Dermis microvascular lymphatic vessel endothelial cell (primary cell): ENCODE measurements at places on chromosomes 6 and 20.

DNA sequence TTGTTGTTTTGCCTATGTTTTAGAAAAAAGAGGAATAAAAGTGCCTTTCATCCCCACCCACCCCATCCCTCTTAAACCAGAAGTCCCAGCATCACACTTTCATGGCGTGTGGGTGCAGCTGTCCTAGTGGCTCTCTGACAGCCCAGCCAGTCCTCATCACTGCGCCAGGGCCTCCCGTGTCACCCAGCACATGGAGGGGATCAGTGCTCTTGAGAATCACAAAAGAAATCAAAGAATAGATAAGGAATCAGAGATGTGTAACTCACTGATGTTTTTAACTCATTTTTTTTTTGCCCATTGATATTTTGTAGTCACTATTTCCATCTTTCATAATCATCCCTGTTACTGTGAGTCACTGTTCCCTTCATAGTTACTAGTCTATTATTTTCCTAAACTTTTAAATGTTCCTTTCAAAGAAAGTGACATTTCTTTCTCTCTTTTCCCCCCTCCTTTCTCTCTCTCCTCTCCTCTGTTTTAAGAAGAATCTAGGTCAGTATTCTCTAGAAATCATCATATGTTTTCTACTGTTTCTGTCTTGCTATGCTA lies 78.6 kb downstream of the AIG1 start:
- DNase-seq = no peak

DNA sequence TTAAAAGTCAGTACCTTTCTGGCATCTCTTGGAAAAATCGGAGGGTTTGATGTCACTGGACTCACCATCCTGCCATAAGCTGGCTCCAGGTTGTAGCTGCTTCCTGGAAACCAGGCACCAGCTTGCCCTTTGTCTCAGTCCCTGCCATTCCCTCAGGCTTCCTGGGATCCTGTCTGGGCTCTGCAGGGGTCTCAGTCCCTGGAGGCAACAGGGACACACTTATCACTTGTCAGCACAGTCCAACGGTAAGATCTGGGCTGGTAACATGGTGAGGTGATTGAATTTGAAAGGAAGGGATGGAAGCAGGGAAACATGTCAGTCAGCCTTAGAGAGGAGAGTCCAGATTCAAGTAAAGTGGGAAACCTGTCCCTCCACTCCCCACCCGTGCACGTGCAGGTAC lies 147.6 kb upstream of the ECI2 start:
- no peak for DNase-seq

GRCh38 chr6:135075018-135075417 lies 20.4 kb upstream of the HBS1L start:
- DNase-seq = no peak

- DNase-seq = no peak
Measured at GRCh38 chr6:4397307-4397706, 261.9 kb upstream of the ECI2 start.
